ENCODE measurements at places on chromosomes 12 and 14.

- DNase-seq: no peak
These were observed 6.6 kb upstream of the IKZF4 start for GRCh38 chr12:56014205-56014604.

- DNase-seq: no peak
These were observed 514 bp upstream of the LARP4 start for GRCh38 chr12:50400104-50400637.

GRCh38 chr12:95605875-95606274, 54.6 kb upstream of the USP44 start:
- no peak for DNase-seq

GRCh38 chr12:24226745-24227350, 277.4 kb upstream of the SOX5 start:
- no peak for DNase-seq

- no peak for DNase-seq
These were observed 2.6 kb downstream of the LYZ start for GRCh38 chr12:69350777-69351176.

DNA sequence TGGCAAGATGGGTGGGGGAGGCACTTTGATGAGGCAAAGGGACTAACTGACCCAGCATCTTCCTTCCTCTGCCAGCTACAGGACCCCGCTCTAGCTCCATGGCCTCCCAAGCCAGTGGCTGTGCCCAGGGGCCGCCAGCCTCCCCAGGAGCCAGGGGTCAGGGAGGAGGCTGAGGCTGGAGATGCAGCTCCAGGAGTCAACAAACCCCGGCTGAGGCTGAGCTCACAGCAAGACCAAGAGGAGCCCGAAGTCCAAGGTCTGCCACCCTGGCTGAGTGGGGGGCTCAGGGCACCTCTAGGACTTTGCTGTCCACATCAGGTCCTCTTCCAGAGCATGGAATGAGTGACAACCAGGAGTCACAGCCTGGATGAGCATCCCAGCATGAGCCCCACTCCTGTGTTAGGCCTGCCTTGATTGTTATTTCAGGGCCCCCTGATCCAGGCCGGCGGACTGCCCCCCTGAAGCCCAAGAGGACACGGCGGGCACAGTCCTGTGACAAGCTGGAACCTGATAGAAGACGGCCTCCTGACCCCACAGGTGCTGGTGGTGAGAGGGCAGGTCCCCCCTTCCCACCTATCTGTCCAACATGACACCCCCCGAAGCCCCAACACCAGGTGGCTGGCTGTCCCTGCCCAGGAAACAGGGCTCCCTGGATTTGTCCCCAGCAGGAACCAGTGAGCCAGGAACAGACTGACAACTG, 2.5 kb upstream of the CPNE6 start:
- no peak for DNase-seq

- DNase-seq: no peak
These were observed 249.8 kb downstream of the VRK1 start for GRCh38 chr14:97046967-97047366.

DNA sequence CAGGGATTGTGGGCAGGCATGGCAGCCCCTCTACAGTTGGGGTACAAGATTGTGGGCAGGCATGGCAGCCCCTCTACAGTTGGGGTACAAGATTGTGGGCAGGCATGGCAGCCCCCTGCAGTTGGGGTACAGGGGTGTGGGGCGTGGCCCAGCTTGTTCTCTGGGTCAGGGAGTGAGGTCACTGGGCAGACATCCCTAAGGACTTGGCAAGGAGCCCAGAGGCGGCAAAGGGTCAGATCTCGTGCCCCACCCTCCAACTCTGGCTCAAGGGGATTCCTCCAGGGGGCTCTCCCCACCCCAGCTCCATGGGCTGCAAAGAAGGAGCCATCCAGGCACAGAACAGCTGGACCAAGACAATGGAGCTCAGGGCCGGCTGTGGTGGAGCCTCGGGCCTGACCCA, 25.8 kb upstream of the NUDT14 start:
- DNase-seq: no peak

DNA sequence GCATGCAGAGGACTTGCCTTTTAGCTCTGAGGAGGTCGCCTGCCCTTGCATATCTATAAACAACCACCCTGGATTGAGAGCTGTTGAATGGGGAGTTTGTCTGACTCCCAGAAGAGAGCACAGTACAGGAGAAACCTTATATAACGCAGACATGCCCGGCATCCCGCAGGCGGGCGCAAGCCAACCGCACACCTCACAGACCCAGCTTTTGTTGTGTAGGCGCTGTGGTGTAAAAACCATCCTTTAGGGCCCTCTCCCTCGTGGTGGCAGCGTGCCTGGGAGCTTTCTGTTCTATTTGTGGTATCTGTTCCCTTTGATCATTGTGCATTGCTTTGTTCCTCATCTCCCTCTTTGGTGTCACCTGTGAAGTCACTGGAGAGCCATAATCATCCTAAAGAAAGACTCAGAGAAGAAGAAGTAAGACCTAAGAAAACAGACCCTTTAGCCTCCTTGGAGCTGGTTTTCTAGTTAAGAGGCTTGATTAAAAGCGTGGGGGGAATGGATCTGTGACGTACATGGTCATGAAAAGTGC, 77.7 kb downstream of the ETV6 start:
- DNase-seq: no peak

DNA sequence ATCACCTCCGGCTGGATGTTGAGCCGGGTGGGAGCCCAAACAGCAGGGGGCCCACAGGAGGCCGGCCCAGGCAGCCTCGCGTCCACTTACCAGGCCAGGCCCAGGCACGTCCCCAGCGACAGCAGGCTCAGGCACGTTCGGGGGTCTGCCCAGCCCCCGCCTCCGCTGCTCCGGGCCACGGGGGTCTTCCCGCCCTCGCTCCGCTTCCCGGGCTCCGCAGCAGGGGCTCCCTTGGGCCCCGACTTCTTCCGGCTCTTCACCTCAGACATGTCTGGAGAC, 216 bp downstream of the IKBIP start:
- DNase-seq: no peak

DNA sequence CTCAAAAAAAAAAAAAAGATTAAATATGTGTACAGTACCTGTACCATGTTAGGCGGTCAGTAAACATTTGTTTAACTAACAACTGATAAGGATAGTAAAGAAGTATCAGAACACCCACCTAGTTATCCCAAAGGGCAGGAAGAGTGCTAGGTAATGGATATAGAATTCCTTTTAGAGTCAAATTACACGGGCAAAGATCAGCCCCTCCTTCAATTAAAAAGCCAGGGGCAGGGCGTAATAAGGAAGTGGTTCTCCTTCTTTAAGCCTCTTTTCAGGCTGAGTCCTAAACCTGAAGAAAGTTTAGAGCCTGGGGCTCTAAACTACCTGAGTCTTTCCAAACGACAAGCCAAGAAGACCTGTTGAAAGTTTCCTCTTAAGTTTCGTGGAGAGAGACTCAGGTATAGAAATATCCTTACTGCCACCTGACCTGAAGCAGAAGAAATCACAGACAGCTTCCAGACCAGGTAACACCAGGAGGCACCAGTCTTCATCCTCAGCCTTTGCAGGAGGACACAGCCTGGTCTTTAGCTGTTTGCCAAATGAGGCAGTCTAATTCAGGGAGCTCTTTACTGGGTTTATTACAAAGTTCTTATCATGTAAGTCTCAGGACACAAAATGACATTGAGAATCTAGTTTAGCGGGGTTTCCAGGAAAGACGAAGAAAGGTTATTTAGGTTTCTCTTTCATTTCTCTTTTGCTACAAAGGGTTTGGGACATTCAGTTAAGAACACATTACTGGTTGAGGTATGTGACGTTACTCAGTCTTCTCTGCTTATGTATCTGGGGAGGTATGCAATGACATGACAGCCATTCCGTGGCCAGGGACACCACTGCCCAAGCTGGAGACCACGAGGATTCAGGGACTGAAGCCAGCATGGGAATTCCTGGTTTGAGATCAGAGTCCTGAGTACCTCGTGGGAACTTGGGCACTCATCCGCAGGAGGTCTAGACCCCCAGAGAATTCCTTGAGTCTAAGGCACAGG, at the start of gene BCL2L14:
Gene BCL2L14 (plus strand): TSS at position 266 of the 983 bp plus-strand sequence. CDS start 8,367 bp downstream, outside the sequence.
- DNase-seq: no peak

DNA sequence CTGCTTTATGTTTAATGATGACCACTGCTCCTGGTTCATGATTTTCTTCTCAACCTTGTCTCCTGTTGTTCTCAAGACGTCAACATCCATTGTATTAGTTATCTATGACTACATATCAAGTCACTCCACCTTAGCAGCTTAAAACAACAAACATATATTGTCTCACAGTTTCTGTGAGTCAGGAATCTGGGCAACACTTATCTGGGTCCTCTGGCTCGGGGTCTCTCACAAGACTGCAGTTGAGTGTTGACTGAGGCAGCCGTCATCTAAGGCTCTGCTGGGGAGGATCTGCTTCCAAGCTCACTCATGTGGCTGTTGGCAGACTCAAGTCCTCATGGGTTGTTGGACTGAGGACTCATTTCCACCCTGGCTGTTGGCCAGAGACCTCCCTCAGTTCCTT, 27.3 kb upstream of the FRS2 start:
- no peak for DNase-seq

DNA sequence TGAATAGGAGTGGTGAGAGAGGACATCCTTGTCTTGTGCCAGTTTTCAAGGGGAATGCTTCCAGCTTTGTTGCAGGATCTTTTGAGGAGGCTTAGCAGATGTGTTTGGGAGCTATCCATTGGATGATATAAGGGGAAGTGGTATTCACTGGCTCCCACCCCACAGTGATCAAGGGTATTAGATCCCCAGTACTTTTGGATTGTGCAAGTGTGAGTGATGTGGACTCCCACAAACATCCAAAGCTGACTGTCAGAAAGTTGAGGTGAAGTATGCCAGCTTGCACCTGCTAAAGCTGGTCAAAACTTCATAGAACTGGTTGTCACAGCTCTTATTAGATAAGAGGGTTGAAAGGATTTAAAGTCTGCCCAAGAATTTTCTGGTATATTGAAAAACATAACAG, 110.1 kb upstream of the BTG1 start:
- no peak for DNase-seq

GRCh38 chr14:73313151-73313550, 75.8 kb downstream of the PAPLN start:
- DNase-seq: no peak

- DNase-seq: no peak
These were observed 169.3 kb downstream of the FUT8 start for GRCh38 chr14:65581799-65582198.

DNA sequence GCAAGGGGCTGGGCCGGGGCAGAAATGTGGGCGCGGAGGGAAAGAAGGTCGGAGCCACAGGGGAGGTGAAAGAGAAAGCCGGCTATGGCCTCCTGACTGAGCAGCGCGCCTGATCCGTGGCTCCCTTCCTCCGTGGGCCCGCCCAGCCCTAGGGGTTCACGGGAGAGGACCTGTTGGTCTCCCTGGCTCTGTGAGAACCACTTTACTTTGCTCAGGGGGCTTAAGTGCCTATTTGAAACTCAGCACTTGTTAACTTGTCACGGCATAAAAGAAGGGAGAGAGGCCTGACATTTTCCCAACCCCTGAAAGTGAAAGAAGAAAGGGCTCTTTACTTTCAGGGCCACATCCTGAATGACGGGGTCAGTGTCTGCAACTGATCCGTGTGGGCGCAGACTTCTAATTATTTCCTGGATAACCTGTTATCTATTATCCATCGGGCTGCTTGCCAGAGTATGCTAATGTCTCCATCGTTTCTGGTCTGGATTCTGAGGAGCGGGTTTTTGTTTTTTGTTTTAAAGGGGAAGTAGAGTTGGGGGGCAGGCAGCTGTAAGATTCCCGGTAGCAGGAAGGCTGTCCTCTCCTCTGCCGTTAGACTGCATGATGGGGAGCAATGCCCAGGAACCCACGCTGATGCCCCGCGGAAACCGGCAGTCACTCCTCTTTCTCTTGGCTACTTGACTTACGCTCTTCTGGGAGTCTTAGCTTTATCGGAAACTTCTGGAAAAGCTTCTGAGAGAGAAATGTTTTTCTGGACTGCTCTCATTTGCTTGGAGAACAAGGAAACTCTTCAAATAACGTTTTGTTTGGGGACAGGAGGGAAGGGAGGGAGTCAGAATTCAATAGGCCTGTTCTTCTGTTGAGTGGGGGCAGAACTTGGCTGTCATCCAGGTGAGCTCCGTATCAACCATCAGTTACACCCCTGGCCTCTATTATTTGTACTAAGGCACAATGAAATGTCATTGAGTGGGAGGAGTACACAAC, 127.7 kb upstream of the MAX start:
- DNase-seq: peak; percentile 88

Data from head of caudate nucleus (tissue), 42 donors.